ENCODE measurements at places on chromosomes 6 and 20.

GRCh38 chr20:19735446-19735845, 22.6 kb upstream of the RIN2 start:
- DNase-seq, result no peak

DNA sequence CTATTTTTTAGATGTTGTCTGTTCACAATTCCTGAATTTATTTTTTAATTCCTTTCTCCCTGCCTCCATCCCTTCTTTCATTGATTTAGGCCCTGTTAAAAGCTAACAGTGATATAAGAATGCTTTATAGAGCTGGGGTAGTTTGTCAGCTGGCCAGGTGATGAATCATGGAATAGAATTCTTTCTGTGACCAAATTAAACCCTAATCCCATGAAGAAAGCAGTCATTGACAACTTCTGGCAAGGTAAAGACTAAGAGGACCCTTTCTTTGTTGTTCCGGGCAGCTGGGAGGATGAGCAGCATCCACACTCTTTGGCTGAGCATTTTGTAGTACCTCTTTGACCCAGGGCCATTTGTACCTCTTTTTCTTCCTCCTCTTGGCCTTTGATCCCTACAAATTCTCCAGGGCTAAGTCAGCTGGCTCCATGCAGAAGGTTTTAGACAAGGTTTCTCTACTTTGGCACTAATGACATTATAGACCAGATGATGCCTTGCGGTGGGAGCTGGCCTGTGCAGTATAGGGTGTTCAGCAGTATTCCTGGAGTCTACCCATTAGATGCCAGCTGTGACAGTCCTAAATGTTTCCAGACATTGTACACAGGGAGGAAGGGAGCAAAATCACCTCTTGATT, 102.9 kb downstream of the SLX4IP start:
- no peak for DNase-seq

GRCh38 chr6:26170181-26170580, 83.0 kb downstream of the HFE start:
- no peak for DNase-seq

- DNase-seq, result no peak
These were observed 187.8 kb downstream of the SASH1 start for GRCh38 chr6:148530394-148530953.

- no peak for DNase-seq
These were observed 54.8 kb upstream of the MBOAT1 start for GRCh38 chr6:20266851-20267608.

- DNase-seq, result no peak
These were observed 19.3 kb downstream of the TOP1 start for GRCh38 chr20:41047975-41048305.

GRCh38 chr6:35087361-35088280, 53.5 kb downstream of the TCP11 start:
- DNase-seq, result no peak

GRCh38 chr6:82176616-82177015, 70.9 kb downstream of the IBTK start:
- DNase-seq, result no peak

DNA sequence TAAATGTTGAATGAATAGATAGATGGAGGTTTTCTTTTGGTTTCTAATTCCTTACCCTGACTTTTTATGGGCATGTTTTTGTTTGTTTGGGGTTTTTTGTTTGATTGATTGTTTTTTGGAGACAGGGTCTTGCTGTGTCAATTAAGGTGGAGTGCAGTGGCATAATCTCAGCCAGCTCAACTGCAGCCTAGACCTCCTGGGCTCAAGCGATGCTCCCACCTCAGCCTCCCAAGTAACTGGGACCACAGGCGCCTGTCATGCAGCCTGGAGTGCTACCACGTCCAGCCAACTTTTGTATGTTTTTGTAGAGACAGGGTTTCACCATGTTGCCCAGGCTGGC, 1.5 kb upstream of the NUDT3 start:
- no peak for DNase-seq

GRCh38 chr20:63128367-63128766, 87.6 kb downstream of the YTHDF1 start:
- DNase-seq, result no peak

GRCh38 chr20:3307725-3308124, 68.7 kb upstream of the SLC4A11 start:
- DNase-seq, result no peak

DNA sequence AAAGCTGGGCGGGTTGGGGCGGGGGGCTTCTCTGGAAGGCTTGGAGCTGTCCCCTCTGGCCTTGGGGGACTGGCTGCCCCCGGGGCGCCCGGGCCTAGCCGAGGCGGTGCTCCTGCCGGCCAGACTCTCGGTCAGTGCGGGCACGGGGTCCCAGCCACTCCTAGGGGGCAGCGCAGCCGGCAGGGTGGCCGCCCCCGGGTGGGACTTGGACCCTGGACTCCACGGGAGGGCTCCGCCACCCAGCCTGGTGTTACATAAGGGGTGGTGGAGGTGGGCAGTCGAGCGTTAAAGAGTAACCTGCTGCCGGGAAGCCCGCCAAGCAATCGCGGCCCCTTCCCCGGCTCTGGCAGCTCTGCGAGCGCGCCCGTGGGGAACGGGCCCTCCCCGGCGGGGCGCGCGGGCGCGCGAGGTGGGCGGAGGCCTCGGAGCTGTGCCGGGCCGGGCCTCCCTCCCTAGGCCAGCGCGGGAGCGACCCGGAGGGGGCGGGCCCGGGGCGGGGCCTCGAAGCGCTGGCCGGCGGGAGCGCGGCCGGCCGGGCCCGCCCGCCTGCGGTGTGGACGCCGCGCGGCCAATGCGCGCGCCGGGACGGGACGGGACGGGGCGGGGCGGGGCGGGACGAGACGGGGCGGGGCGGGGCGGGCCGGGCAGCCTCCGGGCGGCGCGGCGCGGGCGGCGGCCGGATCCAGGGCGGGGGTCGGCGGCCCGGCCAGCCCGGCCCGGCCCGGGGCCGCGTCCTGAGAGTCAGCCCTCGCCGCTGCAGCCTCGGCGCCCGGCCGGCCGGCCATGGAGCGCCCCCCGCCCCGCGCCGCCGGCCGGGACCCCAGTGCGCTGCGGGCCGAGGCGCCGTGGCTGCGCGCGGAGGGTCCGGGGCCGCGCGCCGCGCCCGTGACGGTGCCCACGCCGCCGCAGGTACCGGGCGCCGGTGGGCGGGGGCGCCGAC, at the start of gene SLC2A4RG:
TSS of gene SLC2A4RG (plus strand) at position 647 of the 940 bp plus-strand sequence. CDS start at position 784, 137 bp downstream.
- no peak for DNase-seq

GRCh38 chr6:31691078-31691463, 10.2 kb upstream of the LY6G5C start:
- no peak for DNase-seq

DNA sequence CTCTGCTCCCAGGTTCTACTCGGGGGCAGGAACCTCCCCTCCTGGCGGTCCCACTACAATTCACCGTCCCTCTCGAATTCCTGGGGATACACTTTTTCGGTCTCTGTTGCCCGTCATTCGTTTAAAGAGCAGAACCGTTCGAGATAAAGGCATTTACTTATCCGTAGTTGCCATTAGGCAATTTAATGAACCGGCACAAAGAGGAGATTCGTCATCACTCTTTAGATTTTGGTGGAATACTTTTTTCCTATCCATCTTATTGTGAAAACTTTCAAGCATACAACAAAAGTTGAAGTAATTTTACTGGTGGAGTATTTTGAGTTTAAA, 1.2 kb upstream of the CD24 start:
- no peak for DNase-seq

DNA sequence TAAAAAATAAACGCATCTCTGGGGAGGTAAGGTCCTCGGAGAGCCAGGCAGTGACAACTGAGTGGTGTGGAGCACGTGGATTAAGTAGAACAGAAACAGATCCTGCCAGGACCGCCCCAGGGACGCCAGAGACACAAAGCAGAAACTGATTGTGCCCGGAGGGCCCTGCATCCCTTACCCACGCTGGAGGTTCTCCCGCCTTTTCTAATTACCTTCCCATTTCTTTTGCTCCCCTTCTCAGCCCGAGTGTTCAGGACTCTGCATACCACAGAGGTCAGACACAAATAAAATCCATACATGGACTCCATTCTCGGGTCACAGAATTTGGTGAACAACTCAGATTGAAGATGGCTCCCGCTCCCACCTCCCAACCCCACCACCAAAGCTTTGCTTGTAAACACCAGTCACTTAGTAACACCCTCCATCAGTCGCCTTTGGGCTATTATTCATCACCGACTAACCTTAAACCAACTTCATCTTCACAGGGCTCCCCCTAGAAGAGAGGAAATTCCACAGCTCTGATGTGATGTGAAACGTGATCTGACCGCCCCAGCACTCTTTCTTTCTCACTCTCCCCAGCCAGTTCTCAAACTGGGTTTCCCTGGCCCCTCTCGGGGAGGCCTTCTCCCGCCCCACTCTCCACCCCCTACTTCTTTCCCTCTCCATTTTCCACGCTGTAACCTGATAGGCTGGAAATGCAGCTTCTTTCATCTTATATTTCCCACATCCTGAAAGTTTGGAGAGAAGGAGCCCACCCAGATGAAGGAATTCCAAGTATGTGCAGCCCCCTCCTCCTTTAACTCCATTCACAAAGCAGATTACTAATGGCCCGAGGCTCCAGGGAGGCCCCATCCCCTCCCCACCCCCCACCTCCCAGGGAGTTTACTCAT, 32.5 kb upstream of the PIM1 start:
- no peak for DNase-seq

DNA sequence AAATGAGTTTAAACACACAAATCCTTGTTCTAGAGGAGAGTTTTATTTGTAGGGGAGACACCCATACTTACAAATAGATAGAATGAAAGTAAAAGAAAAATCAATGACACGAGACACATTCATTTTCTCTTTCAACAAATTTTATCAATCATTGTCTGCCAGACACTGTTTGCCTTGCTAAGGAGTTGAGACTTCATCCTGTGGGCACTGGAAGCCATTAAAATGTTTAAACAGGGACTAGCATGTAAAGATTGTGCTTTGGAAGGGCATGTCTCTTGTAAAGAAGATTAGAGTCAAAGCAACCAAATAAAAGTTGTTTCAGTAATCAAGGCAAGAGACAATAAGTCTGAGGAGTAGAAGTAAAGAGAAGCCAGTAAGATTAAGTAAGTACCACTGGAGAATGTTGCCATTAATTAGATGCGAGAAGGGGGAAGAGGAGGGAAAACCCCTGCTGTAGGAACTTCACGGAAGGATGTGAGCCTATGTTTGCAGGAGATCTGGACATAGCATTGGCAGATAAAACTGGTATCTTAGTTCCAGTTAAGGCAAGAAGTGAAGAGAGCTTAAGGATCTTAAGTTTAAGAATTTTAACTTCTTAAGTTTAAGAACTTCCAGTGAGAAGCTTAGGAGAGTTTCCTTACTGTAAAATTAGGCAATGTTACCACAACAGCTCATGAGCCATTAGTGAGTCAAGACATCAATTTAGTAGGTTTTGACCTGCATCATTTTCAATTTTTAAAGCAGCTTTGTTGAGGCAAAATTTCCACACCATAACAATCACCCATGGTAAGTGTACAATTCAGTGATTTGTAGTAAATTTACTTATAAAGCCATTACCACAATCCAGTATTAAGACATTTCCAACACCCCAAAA, 117.0 kb upstream of the UST start:
- no peak for DNase-seq

GRCh38 chr20:47296950-47297349, 59.5 kb downstream of the ZMYND8 start:
- DNase-seq, result no peak

GRCh38 chr6:133855276-133855990, 33.5 kb upstream of the TCF21 start:
- DNase-seq, result no peak

DNA sequence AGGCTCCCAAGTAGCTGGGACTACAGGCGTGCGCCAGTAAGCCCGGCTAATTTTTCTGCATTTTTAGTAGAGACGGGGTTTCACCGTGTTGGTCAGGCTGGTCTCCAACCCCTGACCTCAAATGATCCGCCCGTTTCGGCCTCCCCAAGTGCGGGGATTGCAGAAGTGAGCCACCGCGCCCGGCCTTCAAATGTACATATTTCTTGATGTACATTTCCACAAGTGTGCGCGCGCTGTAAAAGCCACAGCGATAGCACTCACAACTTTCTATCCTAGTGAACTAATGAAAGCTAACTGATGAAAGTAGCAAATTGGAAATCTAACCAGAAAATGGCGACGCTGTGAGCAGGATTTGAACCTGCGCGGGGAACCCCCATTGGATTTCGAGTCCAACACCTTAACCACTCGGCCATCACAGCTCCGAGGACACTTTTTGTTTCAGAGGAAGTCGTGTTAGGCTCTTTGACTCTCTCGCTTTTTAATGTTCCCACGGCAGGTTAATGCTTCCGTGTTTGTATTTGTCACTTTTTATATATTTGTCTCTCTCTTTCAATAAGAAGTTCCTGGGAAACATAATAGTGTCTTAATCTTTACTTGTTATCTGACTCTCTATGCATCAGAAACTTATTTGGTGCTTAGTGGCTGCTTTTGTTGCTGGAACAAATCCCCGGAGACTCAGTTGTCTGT, 199.4 kb upstream of the ZNF184 start:
- DNase-seq, result no peak

GRCh38 chr6:155994086-155994485, 538.4 kb upstream of the NOX3 start:
- DNase-seq, result no peak

GRCh38 chr6:157091243-157091642, 232.1 kb downstream of the TMEM242 start:
- DNase-seq, result no peak

- no peak for DNase-seq
These were observed 28.4 kb downstream of the LHFPL5 start for GRCh38 chr6:35833536-35833935.

- no peak for DNase-seq
These were observed 8.3 kb downstream of the KIF3B start for GRCh38 chr20:32285621-32286371.

GRCh38 chr20:14991023-14991422, 653.6 kb upstream of the FLRT3 start:
- no peak for DNase-seq

GRCh38 chr6:143744551-143745165, 66.9 kb downstream of the PHACTR2 start:
- DNase-seq, result no peak

DNA sequence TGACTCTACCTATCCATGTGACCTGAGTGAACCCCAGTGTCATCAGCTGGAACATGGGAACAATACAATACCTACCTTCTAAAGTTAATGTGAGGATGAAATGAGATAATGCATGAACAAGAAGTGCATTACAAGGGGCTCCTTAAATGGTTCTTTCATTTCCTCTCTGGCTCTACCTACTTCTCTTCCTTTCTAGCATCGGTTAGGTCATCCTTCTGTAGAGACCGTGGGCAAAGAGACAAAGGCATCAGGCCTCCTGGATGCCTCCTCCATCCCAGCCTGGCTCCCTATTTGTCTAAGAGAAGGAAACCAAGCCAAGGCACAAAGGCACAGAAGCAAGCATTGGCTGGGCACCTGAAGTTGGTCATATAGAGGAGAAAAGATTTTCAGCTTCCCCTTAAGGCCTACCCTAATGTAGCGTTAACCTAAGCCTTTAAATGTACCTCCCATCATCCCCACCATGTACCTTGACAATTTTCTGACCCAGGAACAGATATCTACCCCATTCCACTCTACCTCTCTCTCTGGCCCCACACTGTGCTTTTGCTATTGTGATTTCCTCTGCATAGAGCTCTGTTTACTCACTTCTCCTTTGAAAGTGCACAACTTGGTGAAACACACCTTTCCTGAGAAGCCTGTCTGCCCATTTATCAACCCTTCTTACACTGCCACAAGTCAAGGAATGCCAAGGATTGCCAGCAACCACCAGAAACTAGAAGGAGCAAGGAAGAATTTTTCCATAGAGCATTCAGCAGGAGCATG, 86.6 kb downstream of the GCLC start:
- no peak for DNase-seq
